Bronchial epithelial cell (primary cell): ENCODE measurements at places on chromosomes 5 and 9. TPM values are rescaled to one million over a fixed set of nuclear protein-coding genes. Genes with fewer than 3 reads are reported as not detected.

Gene FBN2
- total RNA-seq = 26.1 and 49.0 TPM in 2 replicates

Gene MED10
- total RNA-seq = 13.2 and 16.3 TPM in 2 replicates

Gene NMUR2
- total RNA-seq = not detected in 2 replicates

Gene CMYA5
- 0.26 and 0.77 TPM in 2 replicates for total RNA-seq

Gene ADGRV1
- 1.6 and 3.3 TPM in 2 replicates for total RNA-seq

Gene PCDHAC1
- 1.6 and 1.7 TPM in 2 replicates for total RNA-seq

Gene GDNF
- total RNA-seq = under 0.01 TPM in 1 of 2 replicates, not detected in the other

Gene JAKMIP2
- not detected in 2 replicates for total RNA-seq

Gene HDHD3
- total RNA-seq = 14.5 and 18.2 TPM in 2 replicates

Gene WWC1
- total RNA-seq = 20.8 and 23.2 TPM in 2 replicates

Gene HMGCR
- 83.7 and 124 TPM in 2 replicates for total RNA-seq

Gene SPINK1
- total RNA-seq = 0.51 and 1.1 TPM in 2 replicates

Gene IFNB1
- total RNA-seq = 0.26 TPM in 2 replicates

Gene PGM5
- total RNA-seq = under 0.01 TPM in 1 of 2 replicates, not detected in the other

Gene SHOC1
- under 0.01 TPM in 2 replicates for total RNA-seq

Gene PCDHGA8
- under 0.01 and 0.51 TPM in 2 replicates for total RNA-seq

Gene ACOT12
- not detected in 2 replicates for total RNA-seq

Gene BSPRY
- 1.8 and 20.4 TPM in 2 replicates for total RNA-seq

Gene TLE4
- 9.5 and 10.8 TPM in 2 replicates for total RNA-seq

Gene CKMT2
- total RNA-seq = not detected in 2 replicates

Gene RNF44
- total RNA-seq = 2.1 and 3.6 TPM in 2 replicates

Gene SPINK4
- not detected in 2 replicates for total RNA-seq

Gene TAL2
- 0.26 TPM in 1 of 2 replicates, not detected in the other for total RNA-seq

Gene MCTP1
- total RNA-seq = 17.9 and 26.0 TPM in 2 replicates

Gene TIMD4
- total RNA-seq = not detected in 2 replicates

Gene P4HA2
- 174 and 190 TPM in 2 replicates for total RNA-seq

Gene ZNF169
- total RNA-seq = 4.7 TPM in 2 replicates

Gene ADAMTS12
- 0.26 TPM in 1 of 2 replicates, not detected in the other for total RNA-seq

Gene MYMK
- total RNA-seq = not detected in 2 replicates

Gene INSL4
- total RNA-seq = 0.26 TPM in 1 of 2 replicates, not detected in the other

Gene NR2F1-AS1
- total RNA-seq = 0.26 and 1.1 TPM in 2 replicates

Gene WDR31
- total RNA-seq = 1.6 and 4.6 TPM in 2 replicates

Gene SPATA31A3
- total RNA-seq = not detected in 2 replicates

Gene LMX1B
- total RNA-seq = under 0.01 TPM in 1 of 2 replicates, not detected in the other

Gene ADGRD2
- 0.38 TPM in 1 of 2 replicates, not detected in the other for total RNA-seq
